ENCODE measurements at places on chromosomes 3 and 15.

DNA sequence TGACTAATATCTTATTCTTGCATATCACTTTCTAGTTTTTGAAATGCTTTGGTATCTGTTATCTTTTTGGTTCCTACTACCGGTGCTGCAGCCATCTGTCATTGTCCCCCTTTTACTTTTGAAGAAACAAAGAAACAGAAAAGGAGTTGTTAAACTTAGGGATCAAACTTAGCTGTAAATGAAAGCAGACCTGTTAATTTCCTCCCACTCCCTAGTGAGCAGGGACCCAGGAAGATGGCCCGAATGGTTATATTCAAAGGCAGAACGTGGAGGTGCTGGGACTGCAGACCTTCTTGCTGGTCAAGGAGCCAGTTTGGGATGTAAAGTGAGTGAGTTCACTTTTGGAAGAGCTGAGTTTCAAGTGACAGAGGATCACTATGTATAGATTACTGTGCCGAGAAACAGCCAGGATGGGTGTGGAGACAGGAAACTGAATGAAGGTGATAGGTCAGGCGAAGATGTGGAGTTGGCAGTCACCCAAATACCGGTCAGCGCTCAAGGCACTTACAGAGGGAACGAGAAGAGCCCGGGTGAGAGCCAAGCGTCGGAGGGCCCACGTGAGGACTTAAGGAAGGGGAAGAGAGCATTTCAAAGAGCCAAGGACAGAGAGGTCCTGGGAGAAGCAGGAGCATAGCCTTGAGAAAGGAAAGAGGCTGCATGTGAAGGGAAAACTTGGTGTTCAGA, 20.1 kb downstream of the KBTBD8 start:
- DNase-seq: no peak

- no peak for DNase-seq
Measured at GRCh38 chr15:98530570-98530969, 117.8 kb upstream of the IGF1R start.

- DNase-seq: no peak
Measured at GRCh38 chr3:4406746-4407568, 60.1 kb downstream of the SUMF1 start.

- peak; percentile 98 for DNase-seq
Measured at GRCh38 chr3:188294823-188295487, 141.0 kb downstream of the LPP start.

- peak; percentile 12 for DNase-seq
Measured at GRCh38 chr3:63705092-63705645, 52.7 kb downstream of the SNTN start.

- no peak for DNase-seq
Measured at GRCh38 chr3:195548987-195549386, 5.9 kb upstream of the PPP1R2 start.

DNA sequence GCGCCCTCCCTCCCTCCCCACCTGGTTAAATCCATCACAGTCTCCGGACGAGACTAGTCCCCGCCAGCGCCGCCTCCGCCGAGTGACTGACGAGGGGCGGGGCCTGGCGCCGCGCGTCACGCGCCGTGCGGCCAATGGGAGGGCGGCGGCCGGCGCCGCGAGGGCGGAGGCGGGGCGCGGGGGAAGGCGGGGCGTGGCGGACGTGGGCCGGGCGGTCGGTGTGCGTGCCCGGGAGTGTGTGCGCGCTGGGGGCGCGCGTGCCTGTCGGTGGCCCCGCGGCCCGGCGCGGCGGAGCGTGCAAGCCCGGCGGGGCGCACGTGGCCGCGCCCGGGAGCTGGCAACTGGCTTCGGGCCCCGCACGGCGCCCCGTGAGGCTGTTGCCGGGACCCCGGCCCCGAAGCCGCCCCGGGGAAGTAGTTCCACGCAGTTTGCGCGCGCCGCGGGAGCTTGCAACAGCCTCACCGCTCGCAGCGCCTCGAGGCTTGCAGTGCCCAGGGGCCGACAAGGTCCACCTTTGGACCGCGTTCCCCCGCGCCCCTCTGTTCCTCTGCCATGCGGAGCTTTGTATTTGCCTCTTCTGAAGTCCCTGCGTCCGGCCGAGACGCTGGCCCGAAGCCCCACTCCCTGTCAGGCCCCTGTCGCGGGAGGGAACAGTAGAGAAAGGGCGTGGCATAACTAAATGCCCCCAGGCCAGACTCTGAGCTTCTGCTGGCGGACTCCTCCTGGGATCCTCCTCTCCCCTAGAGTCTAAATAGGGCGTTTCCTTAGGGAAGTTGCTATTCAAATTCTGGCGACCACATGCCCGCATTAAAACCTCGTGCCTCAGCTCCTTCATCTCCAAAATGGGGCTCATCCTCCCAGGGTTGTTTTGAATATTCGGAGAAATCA, 400.9 kb downstream of the SHQ1 start:
- peak; percentile 89 for DNase-seq

GRCh38 chr3:21894459-21895340, 143.7 kb upstream of the ZNF385D start:
- DNase-seq: peak; percentile 27

DNA sequence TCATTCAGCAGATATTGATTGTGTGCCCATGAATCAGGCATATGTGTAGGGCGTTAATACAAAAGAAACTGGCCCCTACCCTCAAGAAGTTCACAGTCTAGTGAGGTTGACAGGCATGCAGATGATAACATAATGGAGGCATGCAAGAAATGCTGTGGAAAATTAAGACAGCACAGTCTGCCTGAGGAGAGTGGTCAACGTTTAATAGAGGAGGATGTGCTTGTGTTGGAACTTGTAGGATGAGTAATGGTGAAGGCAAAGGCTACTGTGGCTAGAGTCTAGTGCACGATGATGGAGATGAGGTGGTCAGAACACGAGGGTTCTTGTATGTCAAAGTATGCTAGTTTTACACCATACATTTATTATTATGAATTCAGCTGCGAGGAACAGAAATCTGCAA, 295.7 kb downstream of the SOX2 start:
- DNase-seq: no peak

DNA sequence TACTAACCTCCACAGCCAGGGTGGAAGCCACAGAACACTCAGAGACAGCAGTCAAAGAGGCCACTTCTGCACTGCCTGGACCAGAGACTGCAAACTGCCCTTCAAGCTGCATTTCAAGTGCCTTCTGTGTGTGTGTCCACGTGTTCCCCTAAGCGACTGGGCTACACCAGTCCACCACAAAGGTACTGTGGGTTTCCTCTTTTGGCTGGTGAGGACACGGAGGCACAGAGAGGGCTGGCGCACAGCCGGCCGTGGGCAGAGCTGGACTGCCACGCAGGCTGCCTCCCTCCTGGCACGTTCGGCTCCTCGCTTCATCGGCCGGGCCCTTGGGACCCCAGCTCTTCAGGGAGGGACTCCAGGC, 60.9 kb downstream of the MGLL start:
- no peak for DNase-seq

DNA sequence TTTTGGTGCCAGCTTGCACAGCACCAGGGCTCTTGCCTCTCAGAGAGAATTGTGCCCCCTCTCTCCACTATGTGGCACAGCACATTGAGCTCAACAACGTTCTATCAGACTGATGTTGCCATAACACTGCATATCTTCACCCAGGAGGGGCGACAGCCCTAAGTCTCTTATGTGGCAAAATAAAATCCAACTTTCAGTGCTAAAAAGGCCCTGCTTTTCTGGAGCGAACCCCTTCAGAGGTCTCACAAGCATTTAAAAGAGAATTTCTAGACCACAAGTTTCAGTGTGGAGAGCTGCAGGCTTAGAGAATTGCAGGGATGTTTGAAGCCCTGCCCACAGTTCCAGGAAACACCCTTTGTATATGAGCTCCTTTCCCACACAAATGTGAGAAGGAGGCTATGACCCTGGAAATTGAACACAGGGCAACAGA, 85.5 kb downstream of the LIPC start:
- DNase-seq: no peak

DNA sequence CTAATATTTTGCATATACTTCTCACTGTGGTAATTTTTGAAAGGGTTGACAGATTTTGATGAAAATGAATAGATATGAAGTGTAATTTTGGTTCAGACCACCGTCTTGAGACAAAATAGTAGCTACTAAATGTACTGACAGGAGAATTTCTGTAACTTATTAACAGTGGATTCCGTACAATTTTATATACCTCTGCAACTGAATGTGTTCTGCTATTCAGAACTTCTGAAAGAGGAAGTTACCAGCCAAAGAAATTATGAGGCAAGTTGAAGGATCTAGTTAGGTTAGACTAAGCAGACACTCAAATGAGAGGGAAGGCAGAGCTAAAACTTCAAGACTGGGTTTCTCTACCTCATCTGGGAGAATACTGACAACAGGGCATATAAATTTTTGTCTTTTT, 29.4 kb downstream of the GAP43 start:
- no peak for DNase-seq

DNA sequence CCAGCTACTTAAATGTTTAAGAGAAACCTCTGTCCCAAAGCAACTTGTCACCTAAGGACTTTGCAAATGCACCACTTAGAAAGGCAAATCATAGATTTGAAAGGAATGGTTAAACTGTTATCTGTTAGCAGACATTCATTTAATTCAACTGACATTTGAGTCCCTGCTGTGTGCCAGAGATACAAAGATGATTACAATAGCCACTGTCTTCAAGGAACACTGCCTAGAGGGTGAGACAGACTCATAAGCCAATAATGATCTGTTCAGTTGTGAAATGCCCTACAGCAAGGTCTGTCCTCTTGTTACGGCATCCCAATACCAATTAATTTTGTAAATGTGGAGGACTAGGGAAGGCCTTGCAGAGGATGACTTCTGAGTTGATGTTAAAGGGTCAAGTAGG, 113.1 kb downstream of the ATG7 start:
- DNase-seq: no peak

DNA sequence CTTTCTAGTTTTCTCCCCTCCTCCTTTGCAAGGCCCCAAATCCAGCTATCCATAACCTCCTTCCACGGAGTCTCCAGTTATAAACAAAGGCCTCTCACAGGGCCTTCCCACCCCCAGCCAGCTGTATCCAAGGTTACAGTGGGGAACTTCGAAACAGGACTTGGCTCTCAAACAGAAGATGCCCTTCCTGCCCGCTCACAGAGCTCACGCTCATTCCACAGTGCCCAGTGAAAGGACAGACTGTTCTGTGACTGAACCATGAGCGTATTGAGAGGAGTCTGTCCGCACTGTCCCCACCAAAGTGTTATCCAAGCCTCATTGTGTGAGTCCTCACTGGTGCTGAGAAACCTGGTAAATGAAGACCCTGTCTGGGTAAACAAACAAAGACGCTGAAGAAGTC, 35.4 kb downstream of the ARHGAP31 start:
- DNase-seq: no peak

DNA sequence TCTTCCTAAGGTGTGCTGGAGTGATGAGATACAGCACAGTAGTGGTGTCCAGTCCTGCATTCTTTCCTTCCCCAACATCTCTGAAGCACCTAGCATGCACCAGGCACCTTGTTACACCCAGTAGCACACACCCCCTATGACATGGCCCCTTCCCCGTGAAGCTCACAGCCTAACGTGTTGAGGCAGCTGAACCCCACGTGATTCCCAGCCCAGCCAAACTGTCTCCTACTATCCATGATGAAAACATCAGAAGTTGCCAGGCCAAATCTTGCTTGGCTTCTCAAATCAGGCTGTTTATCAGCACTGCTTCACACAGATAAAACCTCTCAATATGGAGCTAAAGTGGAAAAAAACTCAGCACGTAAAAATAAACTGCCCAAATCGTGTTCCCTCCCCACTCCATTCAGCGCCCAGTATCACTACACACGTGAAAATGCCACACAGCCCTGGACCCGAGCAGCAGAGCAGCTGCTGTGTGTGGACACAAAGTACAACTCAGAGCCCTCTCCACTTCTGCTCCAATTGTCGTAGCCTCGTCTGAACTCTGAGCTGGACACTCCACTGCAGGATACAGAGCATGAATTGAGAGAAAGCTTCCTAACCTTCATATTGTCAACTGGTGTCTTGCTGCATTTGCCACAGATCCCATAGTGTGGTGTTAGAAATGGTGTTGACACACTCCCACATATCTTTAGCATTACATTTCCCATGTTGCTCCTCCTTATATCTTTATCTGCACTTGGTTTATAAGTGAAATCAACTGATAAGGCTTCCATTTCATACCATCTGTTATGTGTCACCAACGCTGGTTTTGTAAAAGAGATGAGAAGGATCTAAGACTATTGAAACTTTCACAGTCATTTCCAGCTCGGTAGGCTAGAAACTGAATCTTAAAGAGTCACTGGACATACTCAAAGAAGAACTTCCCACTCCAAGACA, 279.8 kb downstream of the RORA start:
- DNase-seq: peak; percentile 54

DNA sequence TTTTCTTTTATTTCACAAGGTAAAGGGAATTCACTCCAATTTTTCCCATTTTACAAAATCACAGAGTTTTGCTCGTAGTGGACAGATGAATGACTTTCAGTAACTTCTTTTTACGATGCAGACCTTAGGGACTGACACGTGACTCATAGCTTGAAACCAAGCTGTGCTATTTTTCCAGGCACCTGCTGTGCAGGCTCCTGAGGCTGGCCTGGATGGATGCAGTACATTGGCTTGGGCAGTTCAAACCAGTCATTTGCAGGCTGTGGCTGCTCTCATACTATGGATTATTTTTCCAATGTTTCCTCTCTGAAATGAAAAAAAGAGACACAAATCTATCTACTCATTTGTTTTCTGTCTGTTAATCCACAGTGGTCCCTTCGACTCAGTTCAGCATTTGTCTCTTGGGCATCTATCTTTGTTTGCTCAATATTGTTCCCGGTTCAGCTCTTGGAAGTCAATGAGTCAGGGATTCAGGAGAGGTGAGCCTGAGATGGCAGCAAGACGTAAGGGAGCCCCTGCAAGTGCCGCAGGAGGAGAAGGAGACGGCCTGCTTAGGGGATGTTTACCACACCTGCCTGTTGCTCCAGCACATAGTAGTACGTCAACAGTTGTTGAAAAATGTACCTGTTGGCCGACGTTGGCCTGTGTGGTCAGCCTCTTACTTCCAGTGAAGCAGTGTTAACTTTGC, 92.8 kb downstream of the SV2B start:
- DNase-seq: no peak

DNA sequence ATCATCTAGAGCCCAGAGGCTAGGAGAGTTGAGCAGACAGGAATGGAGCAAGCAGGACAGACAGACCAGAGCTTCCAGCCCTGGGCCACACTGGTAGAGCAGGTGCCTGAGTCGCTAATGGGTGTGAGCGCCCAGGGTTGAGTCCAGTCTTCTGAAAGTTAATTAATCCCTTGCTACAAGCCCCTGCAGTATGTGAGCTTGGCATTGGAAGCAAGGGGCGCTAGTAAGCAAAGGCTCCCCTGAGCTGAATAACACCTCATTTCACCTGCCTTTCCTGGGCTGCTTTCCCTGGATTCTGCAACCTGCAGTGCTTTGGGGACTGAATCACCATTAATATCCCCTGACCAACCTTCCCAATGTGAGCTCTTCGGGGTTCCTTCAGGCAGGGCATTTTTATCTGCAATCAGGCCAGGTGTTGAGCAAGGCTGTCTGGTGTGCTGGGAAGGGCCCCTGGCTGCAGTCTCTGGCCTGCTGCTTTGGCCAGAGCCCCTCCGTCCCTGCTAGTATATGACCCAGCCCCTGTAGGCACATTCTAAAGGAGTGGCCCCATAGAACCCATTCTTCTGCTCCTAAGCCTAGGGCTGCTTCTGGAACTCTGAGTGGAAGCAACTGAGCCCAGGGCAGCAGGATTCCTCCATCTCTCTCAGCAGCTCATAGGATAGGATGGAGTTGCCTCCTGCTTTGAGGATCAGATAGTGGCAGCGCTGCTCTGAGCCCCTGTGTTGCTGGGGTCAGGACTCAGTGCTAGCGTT, 45.1 kb upstream of the EPHB1 start:
- DNase-seq: no peak

Data from fibroblast of skin of back (primary cell).